ENCODE measurements at places on chromosomes 1 and 21.

DNA sequence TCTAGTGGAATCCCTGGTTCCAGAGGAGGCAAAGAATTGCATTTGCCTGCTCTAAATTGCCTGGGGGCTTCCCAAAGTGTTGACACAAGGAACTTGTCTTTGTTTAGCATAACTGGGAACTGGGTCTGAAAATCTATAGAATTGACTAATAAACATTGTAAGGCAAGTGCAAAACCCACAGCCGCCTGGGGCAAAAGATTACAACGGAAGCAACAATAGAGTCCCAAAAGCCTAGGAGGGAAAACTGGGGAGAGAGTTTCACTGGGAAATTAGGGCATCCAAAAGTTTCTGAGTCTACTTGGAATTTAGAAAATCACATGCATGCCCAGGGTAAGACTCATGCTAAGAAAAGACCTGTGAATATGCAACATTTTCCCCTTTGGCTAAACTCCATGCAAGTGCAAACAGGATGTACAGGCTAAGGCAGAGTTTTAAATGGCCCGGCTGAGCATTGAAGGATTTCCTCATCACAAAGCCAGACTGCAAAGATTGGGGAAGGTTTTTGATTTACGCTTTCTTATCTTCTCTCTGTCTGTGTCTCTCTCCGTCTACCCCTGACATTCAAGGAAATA is 725.3 kb upstream of the NCAM2 start:
- no peak for DNase-seq

DNA sequence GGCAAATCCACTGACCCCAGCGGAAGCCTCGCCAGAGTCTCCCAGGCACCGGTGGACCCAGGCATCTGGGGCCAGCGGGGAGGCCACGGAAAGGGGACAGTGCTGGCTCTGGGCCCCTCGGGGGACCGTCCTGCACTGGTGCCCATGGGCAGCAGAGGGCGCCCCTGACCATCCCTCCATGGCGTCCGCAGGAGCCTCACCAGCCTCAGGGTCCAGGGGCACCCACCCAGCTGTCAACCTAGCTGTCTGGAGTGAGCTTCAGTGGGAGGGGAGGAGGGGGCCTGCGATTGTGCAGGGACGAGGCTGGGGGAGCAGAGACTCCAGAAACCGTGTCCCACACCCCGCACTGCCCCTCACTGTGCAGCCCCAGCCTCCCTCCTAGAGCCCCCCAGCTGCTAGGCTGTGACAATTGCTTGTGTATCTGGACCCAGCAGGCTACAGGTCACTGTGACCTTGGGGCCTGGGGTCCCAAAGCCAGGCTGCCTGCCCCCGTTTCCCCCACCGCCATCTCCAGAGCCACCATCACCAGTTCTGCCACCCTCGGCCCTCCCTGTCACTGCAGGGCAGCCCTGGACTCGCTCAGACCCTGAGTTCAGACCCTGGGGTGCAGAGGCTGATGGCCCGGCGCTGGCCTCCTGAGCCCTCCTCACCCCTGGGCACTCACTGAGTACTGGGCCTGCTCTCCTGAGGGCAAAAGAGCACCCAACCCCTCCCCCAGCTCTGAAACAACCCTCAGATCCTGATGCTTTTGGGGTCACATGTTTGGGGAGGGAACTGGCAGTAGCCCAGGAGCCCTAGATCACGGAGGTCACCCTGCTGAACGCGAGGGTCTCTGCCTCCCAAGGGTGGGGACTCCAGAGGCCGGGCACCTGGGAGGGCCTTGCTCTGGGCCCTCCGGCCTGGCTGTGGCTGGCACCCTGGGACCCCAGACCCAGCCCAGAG is 10.6 kb upstream of the COL6A1 start:
- no peak for DNase-seq

DNA sequence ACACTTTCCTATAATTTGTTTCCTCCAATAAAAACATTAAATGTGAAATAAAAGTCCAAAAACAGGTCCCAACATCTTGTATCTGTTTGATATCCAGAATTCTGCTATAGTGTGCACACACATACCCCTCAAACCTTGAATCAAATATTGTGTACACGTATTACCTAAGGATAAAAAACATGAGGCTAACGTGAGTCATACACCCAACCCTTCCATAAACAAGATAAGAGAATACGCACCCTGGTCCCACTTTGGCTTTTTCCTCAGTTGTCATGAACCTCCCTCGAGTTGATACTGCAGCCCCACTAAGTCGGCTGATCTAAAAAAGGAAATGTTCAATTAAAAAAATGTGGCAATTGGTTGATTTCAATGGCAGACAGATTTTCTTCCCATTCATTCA is 5.2 kb downstream of the KHDC4 start:
- DNase-seq: no peak

DNA sequence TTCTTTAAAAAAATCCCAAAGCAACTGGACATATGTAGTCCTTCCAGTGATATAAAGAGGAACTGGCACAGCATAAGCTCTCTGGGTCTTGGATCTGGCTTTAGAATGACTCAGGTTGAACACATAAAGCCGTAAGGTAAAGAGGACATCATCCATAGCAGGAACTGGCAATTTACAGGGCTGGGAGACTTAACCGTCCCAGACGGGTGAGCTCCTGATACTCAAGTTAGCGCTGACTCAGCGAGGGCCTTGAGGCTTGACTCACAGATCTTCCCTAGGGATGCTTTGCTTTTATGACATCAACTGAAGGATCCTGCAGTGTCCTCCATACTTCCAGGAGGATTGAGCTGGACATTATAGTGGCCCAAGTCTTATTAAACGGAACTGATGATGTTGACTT is 154.1 kb downstream of the CLIC6 start:
- no peak for DNase-seq

DNA sequence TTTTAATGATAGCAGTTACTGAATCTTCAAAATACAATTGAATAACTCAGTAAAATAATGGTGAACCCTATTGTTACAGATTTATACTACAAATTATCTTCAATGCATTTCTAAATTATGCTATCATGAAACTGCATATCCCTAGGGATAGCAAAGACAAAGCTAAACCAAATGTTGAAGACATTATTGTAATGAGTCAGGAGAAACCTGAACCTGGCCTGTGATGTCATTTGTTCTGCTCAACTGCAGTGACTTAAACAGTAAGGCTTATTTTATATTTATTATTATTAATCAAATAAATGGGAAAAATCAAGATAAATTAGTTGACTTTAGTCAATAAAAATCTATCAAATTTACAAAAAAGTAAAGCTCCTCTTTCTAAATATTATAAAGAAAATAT is 100.3 kb downstream of the UCHL5 start:
- DNase-seq: no peak

- peak; percentile 87 for DNase-seq
Observed at GRCh38 chr1:202154766-202155477, 5.5 kb downstream of the PTPN7 start.

- no peak for DNase-seq
Observed at GRCh38 chr1:91613595-91613994, 112.9 kb downstream of the CDC7 start.

DNA sequence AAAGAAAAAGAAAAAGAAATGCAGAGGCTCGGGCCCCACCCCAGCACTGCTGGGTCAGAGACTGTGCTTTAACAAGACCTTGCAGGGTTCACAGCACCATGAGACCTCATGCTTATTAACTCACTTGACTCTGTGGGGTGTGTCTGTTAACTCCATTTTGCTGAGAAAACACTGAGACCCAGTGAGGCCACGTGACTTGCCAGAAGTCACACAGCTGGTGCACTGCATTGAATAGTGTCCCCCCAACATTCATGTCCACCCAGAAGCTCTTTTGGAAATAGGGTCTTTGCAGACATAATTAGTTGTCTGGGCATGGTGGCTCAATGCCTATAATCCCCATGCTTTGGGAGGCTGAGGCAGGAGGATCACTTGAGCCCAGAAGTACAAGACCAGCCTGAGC is 39.7 kb downstream of the CHD5 start:
- DNase-seq: no peak
